ENCODE measurements at places on chromosomes 3 and 15.
A peak's percentile ranks its signal among the peaks of the same experiment; 100 is the strongest.

DNA sequence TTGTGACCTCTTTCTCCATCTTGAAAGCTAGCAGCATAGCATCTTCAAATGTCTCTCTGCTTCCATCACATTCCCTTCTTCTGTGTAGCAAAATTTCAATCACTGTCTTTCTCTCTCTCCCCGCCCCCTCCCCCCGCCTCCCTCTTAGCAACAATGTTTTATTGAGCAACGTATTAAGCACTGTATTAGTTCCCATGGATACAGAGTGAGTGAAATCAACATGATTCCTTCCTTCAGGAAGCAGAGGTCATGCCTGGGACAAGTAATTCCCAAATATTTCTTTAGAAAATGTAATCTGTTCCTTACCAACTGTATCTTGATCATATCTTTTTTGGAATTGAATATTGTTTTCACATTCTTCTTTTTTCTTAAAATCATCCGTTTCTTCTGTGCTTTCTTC lies 373.7 kb upstream of the NECTIN3 start:
- no peaks in the 10 kb centered on the region for H3K36me3 ChIP-seq
- no peak for DNase-seq
- H3K4me1 ChIP-seq, result peaks cover 10% of the 10 kb centered on the region
- H3K4me3 ChIP-seq, result no peak overlapping the region
- H3K27me3 ChIP-seq, result no peaks in the 10 kb centered on the region

- no peaks in the 10 kb centered on the region for H3K36me3 ChIP-seq
- H3K4me3 ChIP-seq, result no peak overlapping the region
- H3K4me1 ChIP-seq, result no peaks in the 10 kb centered on the region
- H3K27me3 ChIP-seq, result no peaks in the 10 kb centered on the region
- DNase-seq, result no peak
These were observed 43.6 kb upstream of the WWTR1 start for GRCh38 chr3:149701206-149701976.

DNA sequence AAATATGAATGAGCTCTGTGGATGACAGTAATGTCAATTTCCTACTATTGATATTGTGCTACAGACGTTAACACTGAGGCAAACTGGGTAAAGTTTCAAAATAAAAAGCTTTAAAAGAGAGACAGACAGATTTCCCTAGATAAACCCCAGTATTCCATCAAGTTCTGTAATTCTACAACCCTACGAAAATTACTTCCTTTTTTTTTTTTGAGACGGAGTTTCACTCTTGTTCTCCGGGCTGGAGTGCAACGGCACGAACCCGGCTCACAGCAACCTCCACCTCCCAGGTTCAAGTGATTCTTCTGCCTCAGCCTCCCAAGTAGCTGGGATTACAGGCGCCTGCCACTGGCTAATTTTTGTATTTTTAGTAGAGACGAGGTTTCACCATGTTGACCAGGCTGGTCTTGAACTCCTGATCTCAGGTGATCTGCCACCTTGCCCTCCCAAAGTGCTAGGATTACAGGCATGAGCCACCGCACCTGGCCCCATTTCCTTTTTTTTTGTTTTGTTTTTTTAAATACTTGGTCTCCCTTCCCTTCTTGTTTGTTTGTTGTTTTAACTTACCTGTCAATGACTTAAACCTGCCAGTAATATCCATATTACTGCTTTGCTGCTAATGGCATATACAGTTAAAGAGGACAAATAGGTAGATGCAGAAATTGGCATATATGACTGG lies 57.2 kb downstream of the CBLB start:
- peaks cover 25% of the 10 kb centered on the region for H3K4me1 ChIP-seq
- no peak overlapping the region for H3K27ac ChIP-seq
- H3K27me3 ChIP-seq, result no peaks in the 10 kb centered on the region
- H3K4me3 ChIP-seq, result no peak overlapping the region

DNA sequence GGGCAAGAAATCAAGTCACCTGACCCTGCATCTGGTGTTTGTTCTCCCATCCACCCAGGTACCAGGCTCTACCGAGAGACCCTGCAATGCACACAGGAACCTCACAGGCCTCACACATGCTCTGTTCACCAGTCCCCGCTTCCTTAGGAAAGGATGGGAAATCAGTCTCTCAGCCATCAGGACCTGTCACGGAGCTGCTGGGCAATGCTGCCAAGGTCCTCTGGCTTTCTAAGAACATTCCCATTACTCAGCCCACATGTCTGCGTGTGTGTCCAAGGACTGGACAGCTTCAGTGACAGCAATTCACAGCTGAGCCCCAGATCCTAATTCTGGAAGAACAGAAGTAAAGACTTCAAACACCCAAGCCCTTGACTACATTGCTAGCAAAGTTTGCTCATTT lies 6.5 kb upstream of the SRGAP3 start:
- no peak for DNase-seq
- H3K4me1 ChIP-seq, result peaks cover 12% of the 10 kb centered on the region
- peaks cover 26% of the 10 kb centered on the region for H3K27me3 ChIP-seq
- H3K27ac ChIP-seq, result no peak overlapping the region

DNA sequence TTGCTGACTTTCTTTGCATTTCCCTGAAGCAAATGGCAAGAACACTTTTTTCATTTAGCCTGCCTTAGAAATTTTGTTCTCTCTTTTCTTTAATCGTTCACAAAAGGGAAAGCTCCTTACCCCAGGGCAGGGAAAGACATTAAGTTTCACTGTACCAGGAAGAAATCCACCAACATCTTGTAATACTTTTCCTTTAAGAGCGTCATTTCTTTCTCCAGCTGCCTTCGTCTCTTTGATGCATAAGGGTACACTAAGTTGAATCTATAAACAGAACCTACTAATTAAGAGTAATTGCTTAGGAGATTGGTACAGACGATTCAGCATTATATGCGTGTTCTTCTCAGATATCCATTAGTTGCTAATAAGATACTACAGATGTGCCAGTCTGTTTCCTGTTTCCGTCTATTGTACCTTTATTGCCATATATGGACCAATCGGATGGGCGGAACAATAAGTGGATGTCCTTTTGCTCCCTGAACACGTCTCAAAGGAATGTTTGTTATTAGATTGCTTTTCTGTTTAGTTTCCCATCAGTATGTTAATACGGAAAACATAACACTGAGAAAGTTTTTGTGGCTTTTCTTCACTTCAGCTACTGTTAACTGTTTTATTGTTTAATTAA lies 276.7 kb upstream of the RARB start:
- no peaks in the 10 kb centered on the region for H3K36me3 ChIP-seq
- no peak overlapping the region for H3K4me3 ChIP-seq
- H3K27me3 ChIP-seq, result no peaks in the 10 kb centered on the region
- peaks cover 11% of the 10 kb centered on the region for H3K4me1 ChIP-seq
- no peak for DNase-seq
- H3K27ac ChIP-seq, result no peak overlapping the region

- peak overlapping the region; percentile 58 for H3K27ac ChIP-seq
- peaks cover 6% of the 10 kb centered on the region for H3K36me3 ChIP-seq
- no peak for DNase-seq
- peaks cover 14% of the 10 kb centered on the region for H3K4me1 ChIP-seq
- H3K27me3 ChIP-seq, result no peaks in the 10 kb centered on the region
These were observed 652.5 kb upstream of the NECTIN3 start for GRCh38 chr3:110419096-110419495.

DNA sequence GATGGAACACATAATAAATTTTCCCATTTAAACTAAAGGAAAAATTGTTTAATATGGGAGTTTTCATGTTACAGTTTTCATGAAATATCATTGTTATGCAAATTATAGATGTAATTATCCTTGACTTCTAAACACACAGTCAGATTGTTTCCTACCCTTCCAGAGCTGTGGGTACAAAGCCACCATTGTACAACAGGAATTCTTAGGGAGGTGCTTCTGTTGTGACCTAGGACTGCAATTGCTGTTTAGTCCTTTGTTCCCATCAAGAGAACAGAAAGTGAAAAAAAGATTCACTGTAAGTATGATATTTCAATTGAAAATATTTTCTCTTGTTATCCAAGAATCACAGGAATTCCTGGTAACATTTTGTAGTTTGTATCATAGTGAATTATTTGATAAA lies 455.3 kb upstream of the NAALADL2 start:
- H3K4me3 ChIP-seq, result no peak overlapping the region
- peaks cover 21% of the 10 kb centered on the region for H3K4me1 ChIP-seq
- no peak overlapping the region for H3K27ac ChIP-seq
- H3K36me3 ChIP-seq, result no peaks in the 10 kb centered on the region
- DNase-seq, result no peak

DNA sequence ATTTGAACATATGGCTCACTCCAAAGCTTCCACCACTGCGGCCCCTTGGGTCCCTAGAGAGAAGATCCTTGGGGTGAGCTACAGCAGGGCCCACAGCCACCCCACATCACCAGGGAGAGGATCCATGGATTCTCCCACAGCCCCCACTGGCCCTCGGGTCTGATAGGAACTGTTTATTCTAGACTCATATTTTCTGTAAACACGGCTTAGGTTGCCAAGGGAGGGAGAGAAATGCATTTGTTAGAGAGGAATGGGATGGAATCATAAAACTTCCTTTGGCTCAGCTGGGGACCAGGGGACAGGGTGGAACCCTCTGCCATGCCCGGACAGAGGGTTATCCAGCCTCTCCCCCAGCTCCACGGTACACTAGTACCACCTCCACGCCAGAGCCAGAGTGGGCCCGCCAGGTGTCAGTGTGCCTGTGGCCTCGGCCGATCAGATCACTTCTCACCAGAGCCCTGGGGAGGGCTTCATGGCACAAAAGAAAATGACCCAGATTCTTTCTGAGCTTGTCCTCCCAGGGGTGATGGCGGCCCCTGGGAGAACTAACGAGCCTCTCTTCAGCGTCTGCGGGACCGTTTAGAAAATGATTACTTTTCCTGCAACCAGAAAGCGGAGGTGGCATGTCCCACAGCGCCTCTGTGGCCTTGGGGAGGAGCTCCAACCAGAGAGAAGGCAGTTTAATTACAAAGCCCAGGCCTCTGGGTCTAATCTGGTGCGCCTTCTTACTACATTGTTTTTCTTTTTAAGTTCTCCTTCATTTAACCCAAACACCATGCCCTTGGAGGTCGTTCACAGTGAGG lies 33.7 kb downstream of the ADCY5 start:
- H3K36me3 ChIP-seq, result peaks cover 7% of the 10 kb centered on the region
- no peak overlapping the region for H3K4me3 ChIP-seq
- no peak overlapping the region for H3K27ac ChIP-seq
- no peaks in the 10 kb centered on the region for H3K27me3 ChIP-seq
- peaks cover 22% of the 10 kb centered on the region for H3K4me1 ChIP-seq

GRCh38 chr3:183825456-183826161 lies at the start of gene MAP6D1:
MAP6D1 (minus strand) TSS chr3:183825577; CDS start chr3:183825547, 30 bp downstream.
- H3K27me3 ChIP-seq, result no peaks in the 10 kb centered on the region
- H3K36me3 ChIP-seq, result peaks cover 31% of the 10 kb centered on the region
- DNase-seq, result peak; percentile 86
- peak within 1 kb of the TSS; percentile 56 for H3K27ac ChIP-seq
- H3K4me3 ChIP-seq, result peak within 1 kb of the TSS; percentile 86
- H3K4me1 ChIP-seq, result peaks cover 11% of the 10 kb centered on the region

DNA sequence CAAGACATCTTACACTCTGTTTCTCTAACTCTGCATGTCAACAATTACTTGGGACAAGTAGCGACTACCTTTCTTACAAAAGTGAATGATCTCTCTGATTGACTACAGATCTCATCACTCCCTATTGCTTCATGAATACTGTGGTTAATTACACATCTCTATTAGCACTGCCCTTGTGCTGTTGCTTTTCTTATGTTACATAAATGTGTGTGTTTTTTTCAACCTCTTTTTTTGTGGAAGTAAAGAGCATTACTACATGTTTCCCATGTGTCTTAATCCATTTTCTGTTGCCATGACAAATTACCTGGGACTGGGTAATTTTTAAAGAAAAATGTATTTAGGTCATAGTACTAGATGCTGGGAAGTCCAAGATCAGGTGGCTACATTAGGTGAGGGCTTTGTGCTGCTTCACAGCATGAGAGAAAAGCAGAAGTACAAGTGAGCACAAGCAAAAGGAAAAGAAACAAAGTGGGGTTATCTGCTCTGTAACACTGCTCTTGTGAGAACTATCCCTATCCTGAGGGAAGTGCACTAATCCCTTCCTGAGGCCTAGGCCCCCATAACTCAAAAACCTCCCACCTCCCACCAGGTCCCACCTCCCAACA lies 298.2 kb upstream of the SATB1 start:
- no peak overlapping the region for H3K27ac ChIP-seq
- DNase-seq, result no peak
- no peaks in the 10 kb centered on the region for H3K4me1 ChIP-seq
- H3K4me3 ChIP-seq, result no peak overlapping the region
- no peaks in the 10 kb centered on the region for H3K36me3 ChIP-seq

DNA sequence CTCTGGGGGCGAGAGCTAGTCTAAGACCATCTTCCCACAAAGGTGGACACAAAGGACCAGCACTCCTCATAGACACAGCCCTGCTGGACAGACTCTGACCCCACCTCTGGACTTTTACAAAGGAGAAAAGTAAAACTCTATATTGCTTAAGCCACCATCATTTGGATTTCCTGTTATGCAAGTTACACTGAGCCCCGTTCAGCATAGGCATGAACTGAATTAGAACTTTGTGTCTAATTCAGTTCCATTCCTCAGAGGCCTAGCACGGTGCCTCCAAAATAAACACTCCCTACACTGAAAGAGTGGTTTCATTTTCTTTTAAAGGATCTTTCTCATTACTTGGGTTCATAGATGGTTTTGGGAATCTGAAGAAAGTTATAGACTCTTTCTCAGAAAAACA lies 79.2 kb upstream of the OCA2 start:
- H3K27ac ChIP-seq, result no peak overlapping the region
- H3K4me1 ChIP-seq, result no peaks in the 10 kb centered on the region
- H3K4me3 ChIP-seq, result no peak overlapping the region

- no peak for DNase-seq
- no peak overlapping the region for H3K27ac ChIP-seq
- no peaks in the 10 kb centered on the region for H3K27me3 ChIP-seq
- H3K36me3 ChIP-seq, result no peaks in the 10 kb centered on the region
These were observed 164.5 kb downstream of the WNT5A start for GRCh38 chr3:55322638-55323037.

GRCh38 chr3:78761126-78761525 lies 1006.7 kb downstream of the ROBO1 start:
- no peak overlapping the region for H3K27ac ChIP-seq
- no peaks in the 10 kb centered on the region for H3K4me1 ChIP-seq
- no peak overlapping the region for H3K4me3 ChIP-seq

DNA sequence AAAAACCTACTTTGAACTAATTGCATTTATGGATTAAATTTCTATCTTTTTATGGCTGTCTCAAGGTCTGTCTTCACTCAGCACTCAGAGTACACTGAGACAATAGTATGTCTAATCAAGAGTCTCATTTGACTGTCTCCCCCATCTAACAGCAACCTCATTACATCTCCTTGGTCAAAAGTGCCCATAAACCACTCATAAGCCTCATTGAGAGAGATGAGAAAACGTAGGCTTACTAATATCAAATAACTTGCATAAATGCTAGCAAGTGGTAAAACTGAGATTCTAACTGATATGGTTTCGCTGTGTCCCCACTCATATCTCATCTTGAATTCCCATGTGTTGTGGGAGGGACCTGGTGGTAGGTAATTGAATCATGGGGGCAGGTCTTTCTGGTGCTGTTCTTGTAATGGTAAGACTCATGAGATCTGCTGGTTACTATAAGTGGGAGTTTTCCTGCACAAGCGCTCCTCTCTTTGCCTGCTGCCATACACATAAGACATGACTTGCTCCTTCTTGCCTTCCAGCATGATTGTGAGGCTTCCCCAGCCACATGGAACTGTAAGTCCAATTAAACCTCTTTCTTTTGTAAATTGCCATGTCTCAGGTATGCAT lies 113.9 kb downstream of the TFDP2 start:
- DNase-seq, result no peak
- H3K4me3 ChIP-seq, result no peak overlapping the region
- H3K27me3 ChIP-seq, result no peaks in the 10 kb centered on the region
